Inflammatory macrophage treated with lipopolysaccharide for 4 hours (primary cell): ENCODE measurements at places on chromosomes 5 and 9.

- no peak for DNase-seq
These were observed 146.4 kb upstream of the FGF10 start for GRCh38 chr5:44535621-44536020.

DNA sequence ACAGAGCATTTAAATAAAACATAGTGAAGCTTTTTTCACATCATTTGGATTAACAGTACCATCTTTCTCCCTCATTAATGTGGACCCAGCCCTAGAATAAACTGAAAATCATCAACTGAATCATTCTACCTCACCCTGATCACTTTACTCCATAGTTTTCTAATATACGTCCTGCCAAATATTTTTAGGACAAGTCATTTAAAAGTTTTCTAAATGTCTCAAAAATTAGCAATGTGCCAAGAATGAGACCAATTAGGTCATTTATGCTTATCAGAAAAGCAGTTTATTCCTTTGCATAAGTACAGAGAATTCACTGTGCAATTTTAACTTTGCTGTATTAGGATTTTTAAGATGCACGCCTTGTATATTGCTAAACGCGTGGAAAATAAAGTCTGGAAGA is 284.4 kb downstream of the PIK3R1 start:
- no peak for DNase-seq

DNA sequence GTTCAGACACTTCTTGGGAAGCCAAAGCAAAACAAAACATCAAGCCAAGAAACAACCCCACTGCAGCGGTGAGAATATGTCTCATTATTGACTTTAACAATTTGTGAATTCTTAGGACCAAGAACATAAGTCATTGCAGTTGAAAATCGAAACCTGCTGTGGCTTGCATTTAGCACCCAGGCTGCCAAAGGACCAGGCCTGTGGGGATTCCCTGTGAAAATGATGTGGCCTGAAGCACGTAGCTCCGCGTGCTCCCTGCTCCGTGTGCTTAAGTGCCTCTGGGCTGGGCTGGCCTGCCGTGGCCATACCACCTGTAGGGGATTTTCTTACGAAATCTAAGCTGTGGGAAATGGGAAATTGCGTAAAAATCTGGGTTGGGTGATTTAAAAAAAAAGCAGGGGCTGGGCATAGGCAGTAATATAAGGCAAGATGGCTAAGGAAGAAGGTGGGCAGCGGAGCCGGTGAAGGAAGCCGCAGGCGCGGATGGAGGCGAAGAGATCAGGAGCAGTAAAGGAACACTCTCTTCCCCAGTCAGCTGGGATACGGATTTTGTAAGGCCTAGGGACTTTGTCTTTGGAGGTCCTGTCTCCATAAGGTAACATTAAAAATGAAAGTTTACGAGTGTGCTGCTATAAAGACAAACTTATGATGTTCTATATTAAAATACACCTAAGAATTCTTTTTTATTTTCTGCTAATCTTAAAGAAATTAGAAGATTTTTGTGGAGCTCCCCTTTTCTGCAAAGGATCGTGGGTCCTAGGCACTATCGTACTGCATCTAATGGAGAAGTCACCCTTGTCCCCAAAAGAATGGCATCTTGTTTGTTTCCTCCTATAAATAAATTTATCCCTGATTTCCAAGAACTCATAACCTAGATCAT is 189.6 kb upstream of the SEMA6A start:
- no peak for DNase-seq

DNA sequence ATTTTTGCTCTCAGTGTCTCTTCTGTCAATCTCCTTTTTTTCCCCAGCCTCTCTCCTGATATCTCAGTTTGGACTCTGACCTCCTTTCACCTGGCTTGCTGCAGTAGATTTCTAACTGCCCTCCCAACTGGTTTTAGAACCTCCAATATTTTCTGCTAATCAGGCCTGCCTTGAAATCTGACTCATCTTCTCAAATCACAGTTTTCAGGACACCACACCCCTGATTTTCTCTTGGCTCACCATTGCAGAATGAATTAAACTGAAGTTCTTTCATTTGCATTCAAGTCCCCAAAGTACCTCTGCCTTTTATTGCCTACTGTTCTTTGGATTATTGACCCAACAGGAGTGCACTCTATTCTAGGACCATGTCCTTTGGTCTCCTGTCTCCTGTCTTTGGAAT is 310.4 kb upstream of the TRPC7 start:
- DNase-seq = no peak

- no peak for DNase-seq
These were observed 13.9 kb upstream of the CTNNAL1 start for GRCh38 chr9:109027176-109027575.

DNA sequence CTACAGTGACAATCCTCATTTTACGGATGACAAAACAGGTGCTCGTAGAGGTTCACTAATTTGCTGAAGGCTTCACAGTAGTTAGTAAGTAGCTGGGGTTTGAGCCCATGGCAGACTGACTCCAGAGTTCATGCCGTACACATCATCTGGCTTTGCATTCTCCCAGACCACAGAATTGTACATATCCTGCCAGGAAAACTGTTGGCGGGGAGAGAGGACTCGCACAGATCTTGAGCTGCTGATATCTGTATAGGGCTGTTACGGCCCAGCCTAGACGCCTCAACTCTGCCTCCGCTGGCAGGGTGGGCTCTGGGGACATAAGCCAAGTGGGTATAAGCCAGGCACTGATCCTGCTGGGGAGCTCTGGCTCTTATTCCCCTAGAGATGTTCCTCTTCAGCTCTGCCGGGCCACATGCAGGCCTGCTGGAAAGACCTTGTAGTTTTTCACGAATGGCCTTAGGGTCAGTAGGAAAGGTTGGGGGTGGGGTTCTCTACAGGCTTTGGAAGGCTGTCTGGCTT is 16.3 kb downstream of the LARP1 start:
- DNase-seq = no peak
